ENCODE measurements at places on chromosomes 2 and 18. TPM values are rescaled to one million over a fixed set of nuclear protein-coding genes. Genes with fewer than 3 reads are reported as not detected.

GRCh38 chr2:240129731-240130392 lies 6.2 kb downstream of the COPS9 start:
- no peak for DNase-seq

GRCh38 chr2:230888824-230889400 lies 24.2 kb downstream of the ITM2C start:
- DNase-seq: no peak

- no peak for DNase-seq
These were observed 101.6 kb upstream of the FAM136A start for GRCh38 chr2:70403267-70404053.

GRCh38 chr18:36775396-36775795 lies 53.4 kb downstream of the TPGS2 start:
- no peak for DNase-seq

- DNase-seq: no peak
These were observed 380.6 kb downstream of the SOX11 start for GRCh38 chr2:6072768-6073167.

GRCh38 chr2:54559593-54560145 lies 103.5 kb downstream of the SPTBN1 start:
- no peak for DNase-seq

CDH2 gene
- 4.4 TPM for polyA plus RNA-seq

ITPRIPL1 gene
- 3.0 TPM for polyA plus RNA-seq

MC2R gene
- polyA plus RNA-seq: 0.09 TPM

SETBP1 gene
- polyA plus RNA-seq: 14.8 TPM
